ENCODE measurements at places on chromosomes 16 and 17.
A peak's percentile ranks its signal among the peaks of the same experiment; 100 is the strongest.

DNA sequence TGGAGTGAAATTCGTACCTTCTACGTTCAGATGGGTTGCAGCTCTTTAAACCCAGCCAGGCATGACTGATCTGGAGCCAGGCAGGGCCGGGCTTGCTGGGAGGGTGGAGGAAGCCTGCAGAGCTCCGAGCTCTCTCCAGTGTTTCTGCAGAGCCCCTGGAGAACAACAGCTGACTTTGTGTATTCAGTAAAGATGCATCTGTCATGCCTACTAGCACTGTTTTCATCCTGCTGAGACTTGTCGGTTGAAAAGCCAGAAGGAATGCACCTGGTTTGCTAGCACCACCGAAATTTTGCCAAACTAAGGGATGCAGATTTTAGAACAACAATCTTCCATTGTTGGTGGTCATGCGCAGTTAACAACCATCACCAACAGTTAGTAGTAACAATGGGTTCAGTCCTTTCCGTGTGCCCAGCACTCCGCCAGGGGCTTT, 22.4 kb upstream of the SCNN1B start:
- no peak for DNase-seq

DNA sequence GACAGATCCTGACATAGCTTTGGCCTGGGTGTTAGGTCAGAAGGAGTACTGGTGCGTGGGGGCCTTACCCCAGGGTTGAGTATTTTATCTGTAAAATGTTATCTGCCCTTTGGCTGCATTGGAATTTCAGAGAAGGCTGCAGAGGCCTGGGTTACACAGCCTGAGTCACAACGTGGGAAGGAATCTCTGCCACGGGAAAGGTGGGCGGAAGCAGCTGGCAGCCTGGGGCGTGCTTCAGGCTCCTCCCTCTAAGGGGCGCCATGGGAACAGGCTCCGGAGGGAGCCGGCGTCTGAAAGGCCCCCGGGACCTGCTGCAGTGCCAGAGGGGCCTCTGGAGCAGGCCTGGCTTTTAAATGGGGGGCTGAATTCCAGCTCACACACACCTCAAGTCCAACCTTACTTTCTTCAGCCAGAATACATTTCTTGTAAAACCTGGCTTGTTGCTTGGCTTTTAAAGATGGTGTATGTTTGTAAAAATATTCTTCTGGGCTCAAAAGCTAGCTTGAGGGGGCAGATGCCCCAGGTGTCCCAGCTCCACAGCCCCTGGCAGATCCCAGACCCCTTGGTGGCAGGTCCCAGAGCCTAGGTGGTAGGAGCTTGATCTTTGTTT, 142.2 kb downstream of the RAB11FIP4 start:
- DNase-seq, result peak; percentile 46

DNA sequence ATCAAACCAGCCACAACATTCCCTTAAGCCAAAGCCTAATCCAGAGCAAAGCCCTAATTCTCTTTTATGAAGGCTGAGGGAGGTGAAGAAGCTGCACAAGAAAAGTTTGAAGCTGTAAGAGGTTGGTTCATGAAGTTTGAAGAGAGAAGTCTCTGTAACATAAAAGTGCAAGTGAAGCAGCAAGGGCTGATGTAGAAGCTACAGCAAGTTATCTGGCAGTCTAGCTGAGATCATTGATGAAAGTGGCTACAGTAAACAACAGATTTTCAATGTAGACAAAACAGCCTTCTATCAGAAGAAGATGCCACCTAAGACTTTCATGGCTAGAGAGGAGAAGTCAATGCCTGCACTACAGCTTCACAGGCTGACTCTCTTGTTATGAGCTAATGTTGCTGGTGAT, 52.5 kb downstream of the NACA2 start:
- DNase-seq, result no peak

DNA sequence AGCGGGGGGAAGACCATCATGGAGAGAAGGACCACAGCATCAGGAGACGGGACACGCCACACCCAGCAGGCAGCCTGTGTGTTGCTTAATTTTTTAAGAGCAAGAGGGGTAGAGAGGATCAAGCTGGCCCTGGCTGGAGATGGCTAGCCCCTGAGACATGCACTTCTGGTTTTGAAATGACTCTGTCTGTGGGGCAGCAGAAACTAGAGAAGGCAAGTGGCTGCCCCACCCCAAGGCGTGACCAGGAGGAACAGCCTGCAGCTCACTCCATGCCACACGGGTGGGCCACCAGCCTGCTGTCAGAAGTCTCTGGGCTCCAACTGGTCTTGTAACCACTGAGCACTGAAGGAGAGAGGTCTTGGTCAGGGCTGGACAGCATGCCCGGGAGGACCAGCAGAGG, 75.5 kb downstream of the SOCS1 start:
- DNase-seq, result no peak

GRCh38 chr17:29544066-29544465, 22.8 kb downstream of the ABHD15 start:
- no peak for DNase-seq

DNA sequence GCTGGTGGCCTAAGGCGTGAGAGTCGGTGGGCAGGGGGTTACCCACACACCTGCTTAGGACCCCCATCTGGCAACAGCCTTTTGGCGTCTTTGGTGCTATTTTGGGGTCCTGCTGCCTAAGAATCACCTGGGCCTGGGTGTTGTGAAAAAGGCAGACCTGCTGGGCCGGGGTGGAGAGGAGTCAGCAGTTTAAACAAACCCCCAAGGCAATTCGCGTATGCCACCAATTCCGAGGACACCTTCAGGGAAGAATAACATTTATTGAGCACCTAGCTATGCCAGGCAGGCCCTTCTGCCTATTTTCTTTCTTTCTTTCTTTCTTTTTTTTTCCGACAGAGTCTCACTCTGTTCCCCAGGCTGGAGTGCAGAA, 53.9 kb upstream of the TOB1 start:
- no peak for DNase-seq

GRCh38 chr16:66167564-66168291, 198.8 kb upstream of the CDH5 start:
- DNase-seq, result no peak

GRCh38 chr17:20155258-20156195, 146.4 kb downstream of the SPECC1 start:
- DNase-seq, result peak; percentile 89

- DNase-seq, result no peak
Measured at GRCh38 chr16:51621610-51622009, 470.5 kb upstream of the SALL1 start.

- DNase-seq, result no peak
Measured at GRCh38 chr17:36498155-36498554, 11.7 kb downstream of the ZNHIT3 start.

DNA sequence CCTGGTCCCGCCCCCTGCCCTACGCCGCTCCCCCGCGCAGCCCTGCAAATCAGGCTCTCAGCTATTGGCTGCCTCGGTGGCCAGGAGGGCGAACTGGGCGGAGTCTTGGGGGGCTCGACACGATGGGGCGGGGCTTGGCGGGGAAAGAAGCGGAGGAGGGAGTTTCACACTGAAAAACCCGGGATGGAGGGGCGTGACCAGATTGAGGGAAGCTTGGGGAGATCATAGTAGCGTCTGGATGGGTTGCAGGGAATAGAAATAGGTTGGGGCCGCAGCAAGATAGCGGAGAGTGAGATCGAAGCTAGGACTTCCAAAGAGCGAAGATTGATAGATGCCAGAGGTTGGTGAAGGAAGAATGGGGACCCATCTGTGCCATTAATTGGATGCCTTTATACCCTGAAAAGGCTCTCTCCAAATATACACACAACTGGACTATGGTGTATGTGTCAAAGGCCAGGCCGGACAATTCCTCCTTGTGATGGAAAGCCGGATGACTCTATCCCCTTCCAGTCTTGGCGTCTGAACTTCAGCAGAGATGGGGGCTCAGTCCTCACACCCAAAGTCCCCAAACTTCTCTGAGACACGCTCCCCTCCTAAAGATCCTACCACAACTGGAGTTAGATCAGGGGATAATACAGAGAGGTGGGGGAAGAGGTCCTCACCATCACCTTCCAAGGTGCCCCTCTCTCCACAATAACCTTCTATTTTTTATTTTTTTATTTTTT, 376 bp upstream of the STAC2 start:
- peak; percentile 61 for DNase-seq

GRCh38 chr17:50213026-50214022, 11.9 kb upstream of the COL1A1 start:
- no peak for DNase-seq

GRCh38 chr17:37527249-37527851, 37.7 kb downstream of the DUSP14 start:
- no peak for DNase-seq

GRCh38 chr16:4362476-4363135, 9.0 kb upstream of the VASN start:
- no peak for DNase-seq

DNA sequence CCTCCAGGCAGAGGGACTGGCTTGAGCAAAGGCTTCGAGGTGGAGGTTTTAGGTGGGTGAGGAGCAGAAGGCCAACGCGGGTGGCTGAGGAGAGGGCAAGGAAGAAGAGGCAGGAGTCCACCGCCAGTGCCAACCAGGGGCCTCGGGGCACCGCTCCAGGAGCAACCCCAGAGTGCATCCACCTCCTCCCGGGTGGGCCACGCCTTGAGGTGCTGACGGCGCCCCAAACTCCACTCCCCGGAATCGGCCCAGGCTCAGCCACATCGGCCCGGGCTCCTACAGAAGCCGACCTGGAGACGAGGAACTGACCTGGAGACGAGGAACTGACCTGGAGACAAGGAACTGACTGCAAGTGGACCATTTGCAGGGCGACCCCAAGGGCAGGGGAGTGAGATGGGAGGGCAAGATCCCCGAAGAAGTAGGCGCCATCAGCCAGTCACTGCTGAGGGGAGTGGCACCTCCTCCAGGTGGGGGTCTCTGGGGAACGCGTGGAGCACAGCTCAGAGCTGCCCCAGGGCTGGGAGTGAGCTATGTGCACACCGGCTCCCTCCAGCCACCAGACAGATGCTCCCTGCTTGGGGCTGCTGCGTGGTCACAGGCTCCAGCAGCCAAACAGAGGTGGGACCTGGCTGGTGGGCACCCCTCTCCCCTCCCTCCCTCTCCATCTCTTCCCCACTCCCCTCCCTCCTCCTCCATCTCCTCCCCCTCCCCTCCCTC, 29.2 kb upstream of the CBFA2T3 start:
- no peak for DNase-seq

- no peak for DNase-seq
Measured at GRCh38 chr17:1992541-1992940, 32.6 kb downstream of the RTN4RL1 start.

- DNase-seq, result peak; percentile 51
Measured at GRCh38 chr16:49441366-49441780, 67.8 kb downstream of the C16orf78 start.

DNA sequence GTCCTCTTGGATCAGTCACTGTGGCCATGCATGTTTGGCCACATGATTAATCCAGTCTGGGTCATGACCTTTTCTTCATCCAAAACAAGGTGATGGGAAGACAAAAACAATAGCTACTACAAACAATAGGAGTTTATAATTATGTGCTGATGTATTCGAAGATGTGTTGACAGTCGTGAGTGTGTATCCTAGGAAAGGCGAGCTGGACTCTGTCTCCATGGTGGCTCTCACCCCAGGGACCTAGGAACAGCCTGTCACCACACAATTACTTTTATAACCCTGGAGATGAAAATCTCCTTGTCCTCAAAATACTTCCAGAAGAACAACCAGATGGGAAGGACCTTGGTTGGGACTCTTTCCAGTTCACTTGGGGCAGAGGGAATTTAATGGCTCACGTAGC, 9.8 kb upstream of the PLK1 start:
- no peak for DNase-seq

- DNase-seq, result peak; percentile 28
Measured at GRCh38 chr17:50501054-50501453, 7.2 kb upstream of the MYCBPAP start.

DNA sequence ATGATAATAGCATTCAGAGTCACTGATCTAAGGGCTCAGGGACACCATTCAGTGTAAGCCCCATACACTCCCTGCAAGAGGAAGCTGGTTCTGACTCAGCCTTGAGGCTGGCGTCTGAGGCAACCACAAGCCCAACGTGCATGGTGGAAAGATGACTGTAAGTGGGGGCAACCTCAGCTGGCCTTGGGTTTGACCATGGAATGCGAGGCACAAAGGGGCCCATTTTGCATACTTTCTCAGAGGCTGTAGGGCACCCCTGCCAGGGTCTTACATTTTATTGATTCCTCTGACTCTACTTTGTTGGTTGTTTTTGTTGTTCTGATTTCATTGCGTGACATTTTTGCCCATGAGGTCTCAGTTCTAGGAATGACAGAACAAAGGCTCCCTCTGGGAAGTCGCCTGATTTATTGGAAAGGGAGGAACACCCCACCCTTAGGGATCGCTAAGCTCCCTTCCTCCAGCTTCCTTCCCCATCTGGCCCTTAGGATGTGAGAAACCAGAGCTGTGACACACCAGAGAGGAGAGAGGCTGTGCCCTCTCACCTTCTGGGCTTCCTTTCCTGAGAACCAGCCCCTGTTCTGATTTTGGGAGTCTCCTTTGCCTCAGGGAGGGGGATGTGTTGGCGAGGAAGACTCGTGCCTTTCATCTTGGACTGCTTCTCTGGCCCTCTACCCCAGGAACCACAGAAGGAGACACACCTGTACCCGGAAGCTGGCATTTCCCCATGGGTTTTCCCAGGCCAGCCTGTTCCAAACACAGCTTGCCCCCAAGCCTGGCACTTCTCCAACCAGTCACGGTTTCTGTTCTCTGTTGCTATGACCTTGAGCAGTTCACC, 5.6 kb upstream of the CIITA start:
- DNase-seq, result no peak

GRCh38 chr17:74186498-74186897, 17.0 kb upstream of the RPL38 start:
- DNase-seq, result no peak

GRCh38 chr17:45376171-45377005, 56.3 kb downstream of the ARHGAP27 start:
- DNase-seq, result no peak

- DNase-seq, result no peak
Measured at GRCh38 chr17:74532115-74532514, 840 bp upstream of the CD300LB start.

- DNase-seq, result no peak
Measured at GRCh38 chr16:88523309-88524161, 46.7 kb upstream of the ZC3H18 start.

- no peak for DNase-seq
Measured at GRCh38 chr17:63722403-63722802, 19.2 kb downstream of the STRADA start.

- DNase-seq, result no peak
Measured at GRCh38 chr17:16639438-16639837, 14.2 kb downstream of the ZNF624 start.

GRCh38 chr17:869567-870525, 87.7 kb downstream of the MRM3 start:
- DNase-seq, result no peak

DNA sequence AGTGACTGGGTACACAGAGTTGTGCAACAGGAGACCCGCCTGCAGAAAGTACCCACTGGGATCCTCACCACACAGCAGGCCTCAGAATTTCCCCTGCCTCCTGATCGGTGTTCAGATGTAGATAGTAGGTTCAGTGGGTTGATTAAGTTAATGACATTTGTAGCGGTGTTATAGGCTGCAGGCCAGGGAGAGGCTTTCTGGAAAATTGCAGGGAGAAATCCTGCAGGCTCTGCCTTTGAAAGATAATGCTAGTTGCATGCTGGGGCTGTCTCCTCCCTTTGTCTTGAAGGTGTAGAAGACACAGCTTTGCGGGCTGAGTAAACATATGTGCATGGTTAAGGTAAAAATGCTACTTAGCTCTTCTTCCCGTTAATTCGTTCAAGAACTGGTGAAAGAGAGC, 406.3 kb upstream of the RBFOX1 start:
- DNase-seq, result no peak
